ENCODE measurements at places on chromosomes 7 and 10.

GRCh38 chr10:6234371-6234770 is 31.6 kb downstream of the PFKFB3 start:
- DNase-seq = no peak

- DNase-seq = peak; percentile 83
These were observed 26.1 kb downstream of the PLAC9 start for GRCh38 chr10:80158598-80159127.

DNA sequence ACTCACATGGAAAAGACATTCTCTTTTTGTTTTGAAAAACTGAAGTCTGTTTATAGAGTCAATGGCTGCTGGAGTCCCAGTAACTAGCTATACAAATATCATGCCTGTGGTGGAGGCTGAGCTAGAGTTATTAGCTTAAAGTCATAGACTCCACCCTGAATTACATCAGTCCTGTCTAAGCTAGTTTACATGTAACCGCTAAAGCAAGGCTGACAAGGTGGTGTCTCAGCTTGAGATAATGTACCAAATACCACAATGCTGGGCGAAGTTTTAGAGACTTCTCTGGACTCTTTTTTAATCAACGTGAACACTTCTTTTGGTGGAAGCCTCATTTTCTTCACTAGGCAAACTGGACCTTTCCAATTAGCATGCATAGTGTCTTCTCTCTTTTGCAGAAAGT is 219.4 kb downstream of the ANK3 start:
- DNase-seq = no peak

DNA sequence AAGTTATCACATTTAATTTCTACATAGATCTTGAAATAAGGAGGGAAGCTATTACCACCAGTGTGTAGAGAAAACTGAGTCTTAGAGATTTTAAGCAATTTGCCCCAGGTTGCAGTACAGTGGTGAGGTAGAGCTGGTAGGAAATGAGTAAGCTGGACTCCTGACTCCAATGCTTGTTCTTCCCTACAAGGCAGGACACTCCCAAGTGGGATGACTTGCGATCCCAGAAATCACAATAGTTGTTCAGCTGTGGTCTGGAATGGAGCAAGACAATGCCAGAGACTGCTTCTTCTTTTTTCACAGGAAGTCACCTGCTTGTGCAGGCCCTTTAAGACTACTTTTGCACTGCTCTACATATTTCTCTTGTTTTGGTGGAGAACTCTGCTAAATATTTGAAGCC is 327.2 kb upstream of the BMPER start:
- no peak for DNase-seq

- no peak for DNase-seq
These were observed 166.3 kb upstream of the RHOBTB1 start for GRCh38 chr10:61110188-61110844.

DNA sequence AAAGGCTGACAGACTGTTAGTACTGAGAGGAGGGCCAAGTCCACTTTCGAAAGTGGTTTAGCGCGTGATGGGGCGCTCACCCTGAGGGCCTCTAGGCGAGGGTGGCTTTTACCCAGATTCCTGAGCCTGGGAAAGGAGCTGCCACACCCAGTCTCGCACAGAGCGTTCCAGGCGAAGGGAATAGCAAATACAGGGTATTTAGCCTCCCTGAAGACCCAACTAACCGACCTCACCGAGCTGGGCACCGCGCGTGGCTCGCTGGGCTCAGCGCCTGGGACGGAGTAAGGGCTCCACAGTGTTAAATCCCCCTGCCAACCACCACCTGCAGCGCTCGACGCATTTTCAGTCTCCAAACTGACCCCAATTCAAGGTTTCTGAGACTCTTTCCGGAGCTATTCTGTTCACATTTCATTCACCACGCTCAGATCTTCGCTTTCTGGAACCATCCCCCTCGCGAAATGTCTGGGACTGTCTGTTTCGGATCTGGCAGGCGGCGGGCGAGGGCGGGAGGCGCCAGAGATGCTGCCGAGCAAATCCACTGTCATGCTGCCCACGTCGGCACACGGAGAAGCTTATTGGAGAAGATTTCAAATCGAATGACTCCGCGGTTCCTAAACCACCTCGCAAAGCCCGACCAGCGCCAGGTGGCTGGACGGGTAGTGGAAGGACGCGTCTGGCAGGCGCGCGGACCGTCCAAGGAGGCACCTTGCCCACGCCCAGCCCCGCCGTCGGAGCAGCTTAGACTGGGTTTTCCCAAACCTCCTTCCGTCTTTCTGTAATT is 1.4 kb upstream of the OSBPL3 start:
- peak; percentile 84 for DNase-seq

- no peak for DNase-seq
These were observed 29.6 kb downstream of the STAM start for GRCh38 chr10:17673471-17674061.

- no peak for DNase-seq
These were observed 348.4 kb upstream of the NPSR1 start for GRCh38 chr7:34309584-34309983.

DNA sequence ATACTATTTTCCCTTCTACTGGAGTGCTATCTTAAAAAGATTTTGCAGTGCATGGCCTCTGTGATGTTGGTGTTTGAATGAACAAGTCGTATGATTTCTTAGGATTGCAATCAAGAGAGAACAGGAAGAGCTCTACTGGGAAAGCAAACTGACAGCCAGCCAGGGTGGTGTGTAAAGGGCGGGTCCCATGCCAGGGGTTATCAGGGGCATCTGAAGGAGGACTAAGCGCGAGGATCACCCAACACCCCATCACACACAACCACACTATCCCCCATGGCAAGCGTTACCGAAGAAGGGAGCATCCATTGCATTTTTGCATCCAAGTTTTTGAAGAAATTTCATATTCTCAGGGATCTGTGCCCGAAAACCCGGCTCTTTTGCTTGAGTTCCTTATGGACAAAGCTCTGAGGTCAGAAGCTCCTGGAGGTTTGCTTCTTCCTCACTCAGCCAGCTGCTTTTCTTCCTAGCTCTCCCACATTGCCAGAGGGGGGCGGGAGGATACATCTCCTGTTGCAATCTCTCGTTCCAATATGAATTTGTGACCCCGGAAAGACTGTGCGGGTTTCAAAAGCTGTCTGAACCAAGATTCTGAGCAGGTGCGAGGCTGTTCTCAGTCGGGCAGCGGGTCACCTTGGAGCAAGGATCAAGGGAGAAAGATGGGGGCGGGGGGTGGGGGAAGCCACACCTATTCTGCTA is 5.2 kb downstream of the NEUROD6 start:
- no peak for DNase-seq

- peak; percentile 30 for DNase-seq
These were observed 777 bp downstream of the RUNDC3B start for GRCh38 chr7:87628780-87629569.

Measured in Ammon's horn (tissue), 1 donor.